ENCODE measurements at places on chromosomes 6 and 20.

DNA sequence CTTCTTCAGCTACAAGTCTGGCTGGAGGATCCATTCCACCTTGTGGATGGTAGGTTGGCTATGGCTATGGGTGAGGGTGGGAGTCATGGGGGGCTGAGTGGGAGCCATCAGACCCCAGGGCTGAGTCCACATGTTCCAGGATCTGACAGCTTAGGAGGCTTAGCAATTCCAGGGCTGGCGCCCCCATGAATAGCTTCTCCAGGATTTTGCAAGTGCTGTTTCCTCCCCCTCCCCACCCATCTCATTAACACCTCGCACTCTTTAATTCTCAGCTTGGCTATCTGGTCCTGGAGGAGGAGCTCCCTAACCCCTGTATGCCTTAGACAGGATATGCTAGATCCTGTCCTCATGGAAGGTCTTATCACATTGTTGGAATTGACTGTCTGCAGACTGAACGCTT is 39.0 kb upstream of the ANGPT4 start:
- DNase-seq: no peak

GRCh38 chr6:112639391-112639831 is 292.3 kb downstream of the RFPL4B start:
- DNase-seq: no peak

GRCh38 chr6:113457198-113457597 is 399.9 kb upstream of the MARCKS start:
- no peak for DNase-seq

DNA sequence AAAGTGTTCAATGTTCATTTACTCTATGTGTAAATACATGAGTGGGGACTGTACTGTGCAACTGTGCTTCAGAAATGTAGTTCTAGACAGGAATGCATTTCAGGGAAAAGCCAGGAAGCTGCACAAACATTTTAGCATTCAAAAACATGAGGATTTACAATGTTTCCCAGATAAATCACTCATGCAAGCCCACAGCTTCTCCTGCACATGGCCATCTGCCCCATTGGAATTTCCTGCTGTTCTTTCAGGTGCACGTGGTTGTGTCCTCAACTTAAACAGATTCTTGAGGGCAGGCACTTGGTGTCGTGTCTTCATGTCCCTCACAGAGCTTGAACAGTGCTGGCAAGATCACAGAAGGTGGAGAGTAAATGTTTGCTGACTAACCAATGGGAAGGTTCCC is 101.5 kb downstream of the UNC5CL start:
- no peak for DNase-seq

DNA sequence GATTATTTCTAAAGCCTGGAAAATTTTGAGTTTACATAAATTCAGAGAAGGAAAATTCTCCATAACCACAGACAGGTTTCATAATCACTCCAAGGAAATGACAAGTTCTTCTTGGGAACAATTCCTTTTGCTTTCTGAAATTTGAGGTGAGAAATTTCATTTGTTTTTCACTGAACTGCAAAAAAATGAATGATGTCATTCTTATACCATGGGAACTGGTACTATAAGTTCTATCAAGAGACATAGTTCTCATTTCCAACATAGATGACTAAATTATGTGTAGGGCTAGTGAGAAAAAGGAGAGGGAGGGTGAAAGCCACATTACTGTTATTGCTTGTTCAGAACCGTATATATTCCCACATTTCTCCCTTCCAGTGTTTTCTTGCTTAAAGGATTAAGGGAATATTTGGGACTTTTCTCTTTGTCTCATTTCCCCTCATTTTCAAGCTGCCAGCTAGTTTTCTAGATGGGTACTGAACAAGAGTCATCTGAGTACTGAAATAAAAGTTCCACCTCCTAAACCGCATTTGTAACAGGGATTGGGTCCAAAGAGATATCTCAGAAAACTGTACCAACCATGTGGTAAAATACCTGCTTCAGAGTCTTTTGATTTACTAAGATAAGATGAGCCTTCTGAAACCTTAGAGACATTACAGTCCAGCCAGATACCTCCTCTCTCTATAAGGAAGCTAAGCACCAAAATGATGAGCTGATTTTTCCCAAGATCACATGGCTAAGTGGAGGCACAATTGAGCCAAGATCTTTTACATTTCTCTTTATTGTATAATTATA is 144.3 kb upstream of the PRDM1 start:
- no peak for DNase-seq

- no peak for DNase-seq
Observed at GRCh38 chr6:4435981-4436445, 300.6 kb upstream of the ECI2 start.

DNA sequence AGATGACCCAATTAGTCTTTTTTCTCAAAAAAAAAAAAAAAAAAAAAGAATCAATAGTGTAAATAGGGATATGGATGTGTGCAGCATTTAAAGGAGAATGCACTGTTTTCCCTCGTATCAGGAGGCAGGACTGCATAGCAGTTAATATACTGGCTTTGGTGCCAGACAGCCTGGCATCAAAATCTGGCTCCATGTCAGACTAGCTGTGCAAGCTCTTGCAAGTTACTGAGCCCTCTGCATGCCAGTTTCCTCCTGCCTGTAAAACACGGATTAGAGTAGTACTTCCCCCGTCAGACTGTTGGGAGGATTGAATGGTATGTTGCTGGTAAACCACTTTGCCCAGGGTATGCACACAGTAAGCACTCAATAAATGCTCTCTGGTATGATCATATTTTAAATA is 594.2 kb upstream of the CHD6 start:
- DNase-seq: no peak

GRCh38 chr20:35643045-35643444 is 21.7 kb downstream of the CPNE1 start:
- no peak for DNase-seq

- no peak for DNase-seq
Observed at GRCh38 chr6:132931936-132932514, 117.7 kb downstream of the RPS12 start.

DNA sequence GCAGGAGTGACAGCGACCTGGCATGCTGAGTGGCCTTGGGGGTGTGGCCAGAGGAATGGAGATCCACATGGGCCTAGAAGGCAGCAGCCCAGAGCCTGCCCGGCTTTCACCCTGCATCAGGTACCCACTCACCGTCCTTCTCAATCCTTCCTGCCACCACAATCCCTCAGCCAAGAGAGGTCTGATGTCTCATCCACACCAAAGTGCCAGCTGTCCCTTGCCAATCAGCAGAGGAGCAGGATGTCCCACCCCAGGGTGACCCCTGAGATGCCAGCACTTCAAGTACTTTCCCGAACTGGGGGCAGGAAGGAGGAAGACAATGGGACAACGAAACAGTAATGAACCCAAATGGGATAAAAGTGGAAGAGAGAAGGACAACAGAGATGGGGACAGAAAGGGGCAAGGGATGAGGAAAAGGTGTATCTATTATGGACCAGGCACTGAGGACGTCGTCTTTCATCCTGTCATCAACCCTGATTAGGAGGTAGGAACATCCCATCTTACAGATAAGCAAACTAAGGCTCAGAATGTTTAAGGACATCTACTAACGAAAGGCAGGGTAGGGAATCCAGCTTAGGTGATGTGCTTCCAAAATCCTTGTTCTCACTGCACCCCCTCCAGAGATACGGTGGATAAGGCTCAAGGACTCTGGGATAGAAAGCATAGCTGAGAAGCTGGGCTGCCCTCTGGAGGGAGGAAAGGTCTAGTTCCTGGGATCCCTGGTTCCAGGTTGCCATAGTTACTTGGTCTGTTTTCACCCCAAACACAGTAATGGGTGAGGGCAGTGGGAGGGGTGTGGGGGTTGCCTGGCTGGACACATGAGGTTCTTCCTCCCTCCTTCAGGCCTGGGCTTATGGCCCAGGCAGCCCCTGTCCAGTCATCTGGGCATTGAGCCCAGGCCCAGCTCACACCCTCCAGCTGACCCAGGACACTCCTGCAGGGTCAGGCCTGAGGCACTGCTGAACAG is 4.5 kb upstream of the TNXB start:
- DNase-seq: no peak

GRCh38 chr20:49831770-49832631 is 19.4 kb downstream of the SLC9A8 start:
- no peak for DNase-seq

GRCh38 chr6:110089323-110089722 is 90.1 kb downstream of the WASF1 start:
- DNase-seq: no peak

DNA sequence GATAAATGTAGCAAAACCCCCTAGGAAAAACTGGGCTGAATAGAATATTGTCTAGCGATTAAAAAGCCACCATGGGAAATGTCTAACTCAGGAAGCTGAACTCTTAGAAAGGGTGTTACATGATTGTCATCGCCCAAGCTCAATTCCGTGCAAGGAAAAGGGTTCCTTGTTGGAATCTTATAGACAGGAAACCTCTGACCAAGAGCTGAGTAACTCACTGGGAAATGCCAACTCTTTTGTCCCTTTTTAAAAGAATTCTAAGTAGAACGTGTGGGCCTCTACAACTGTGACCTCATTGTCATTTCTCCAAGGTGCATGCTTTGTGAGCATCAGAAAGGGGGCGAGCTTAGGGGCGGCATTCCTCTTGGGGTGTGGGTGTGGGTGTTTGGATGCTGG is 88.1 kb downstream of the SYNJ2 start:
- DNase-seq: no peak

- DNase-seq: no peak
Observed at GRCh38 chr6:148455225-148455624, 112.6 kb downstream of the SASH1 start.

GRCh38 chr6:51996296-51996947 is 91.0 kb downstream of the PKHD1 start:
- no peak for DNase-seq

DNA sequence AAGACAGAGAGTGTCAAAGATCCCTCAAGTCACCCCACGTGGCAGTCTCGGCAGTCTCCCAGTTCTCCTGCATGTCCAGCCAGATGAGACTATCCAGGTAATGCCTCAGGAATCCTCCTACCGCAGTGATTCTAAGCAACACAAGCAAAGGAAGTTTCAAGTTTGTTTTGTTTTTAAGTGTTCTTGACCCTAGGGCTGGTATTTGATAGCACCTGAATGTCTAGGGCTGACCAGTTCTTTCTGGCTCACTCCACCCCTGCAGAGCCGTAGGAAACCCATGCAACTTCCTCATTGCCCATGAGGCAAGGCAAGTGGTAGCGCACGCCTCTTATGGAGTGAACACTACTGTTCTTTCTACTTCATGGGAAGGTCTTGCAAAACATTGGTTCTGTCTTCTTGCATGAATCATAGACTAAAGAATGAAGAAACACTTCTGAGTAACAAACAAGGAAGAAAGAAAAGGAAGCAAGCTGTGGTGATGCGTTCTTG is 24.8 kb upstream of the FOXQ1 start:
- DNase-seq: no peak

- DNase-seq: no peak
Observed at GRCh38 chr6:157668713-157669112, 154.3 kb upstream of the SNX9 start.

DNA sequence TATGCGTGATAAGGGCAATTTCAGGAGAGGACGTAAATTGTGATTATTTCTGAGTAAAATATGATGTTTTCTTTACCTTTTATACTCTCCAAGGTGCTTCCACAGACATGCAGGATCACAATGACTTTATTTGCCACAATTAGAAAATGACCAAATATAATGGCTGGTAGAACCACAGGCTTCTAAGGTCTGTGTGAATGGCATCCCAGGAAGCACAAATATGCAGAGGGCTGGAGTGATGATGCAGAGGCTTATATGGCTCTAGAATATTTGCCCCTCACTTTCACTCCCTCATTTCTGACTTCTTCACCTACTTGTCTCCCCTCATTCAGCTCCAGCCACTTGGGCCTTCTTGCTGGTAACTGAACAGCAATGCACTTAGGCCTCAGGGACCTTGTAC is 502.1 kb upstream of the MAP3K7 start:
- DNase-seq: no peak

Measured in stimulated activated CD8-positive, alpha-beta memory T cell treated with anti-CD3 and anti-CD28 coated beads, Interleukin-2, amount 100 ng/mL, for 1 hour (primary cell).